ENCODE measurements at places on chromosomes 11 and 22.

DNA sequence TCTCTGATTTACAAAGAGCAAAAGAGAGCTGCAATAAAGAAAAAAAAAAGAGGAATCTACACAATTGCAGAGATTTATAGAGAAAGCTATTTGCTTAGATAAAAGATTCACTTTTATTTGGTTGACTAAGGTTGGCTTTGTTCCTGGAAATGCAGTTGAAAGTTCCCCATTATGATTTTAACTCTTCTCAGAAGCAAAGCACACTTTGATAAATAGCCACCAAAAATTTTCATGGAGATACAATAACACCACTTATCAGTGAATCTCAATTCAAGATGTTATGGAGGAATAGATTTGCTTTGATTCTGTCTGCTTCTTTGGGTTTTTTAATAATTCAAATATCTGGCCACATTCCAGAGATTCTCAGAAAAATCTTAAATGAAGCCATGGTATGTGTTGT is 88.5 kb upstream of the ANO3 start:
- no peaks in the 10 kb centered on the region for H3K4me1 ChIP-seq
- H3K27me3 ChIP-seq, result no peaks in the 10 kb centered on the region
- H3K27ac ChIP-seq, result no peak overlapping the region
- DNase-seq, result no peak
- H3K4me3 ChIP-seq, result no peak overlapping the region
- no peaks in the 10 kb centered on the region for H3K36me3 ChIP-seq

DNA sequence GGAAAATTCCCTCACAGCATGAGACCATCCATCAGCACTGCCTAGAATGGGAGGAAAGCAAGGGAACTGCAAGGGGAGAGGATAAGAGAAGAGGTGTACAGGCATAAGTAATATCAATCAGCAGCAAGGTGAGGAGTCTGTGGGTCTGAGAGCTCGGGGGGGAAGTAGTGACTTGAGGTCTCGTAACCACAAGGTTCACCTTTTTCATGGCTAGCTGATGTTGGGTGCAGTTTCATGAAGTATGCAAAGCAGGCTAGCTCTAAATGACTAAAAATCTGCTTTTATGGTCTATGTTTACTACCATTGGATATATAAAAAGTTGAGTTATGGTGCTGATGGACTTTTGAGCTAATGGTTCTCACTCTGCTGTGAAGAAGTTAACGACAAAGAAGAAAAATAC is 35.8 kb downstream of the OR4C6 start:
- H3K4me3 ChIP-seq, result no peak overlapping the region
- no peaks in the 10 kb centered on the region for H3K4me1 ChIP-seq
- no peaks in the 10 kb centered on the region for H3K36me3 ChIP-seq
- no peak for DNase-seq
- no peak overlapping the region for H3K27ac ChIP-seq
- H3K27me3 ChIP-seq, result no peaks in the 10 kb centered on the region

- H3K27ac ChIP-seq, result no peak overlapping the region
- no peak for DNase-seq
- no peaks in the 10 kb centered on the region for H3K36me3 ChIP-seq
- H3K4me1 ChIP-seq, result no peaks in the 10 kb centered on the region
- no peak overlapping the region for H3K4me3 ChIP-seq
Observed at GRCh38 chr11:70608568-70609470, 210.5 kb downstream of the CTTN start.

- peak overlapping the region; percentile 73 for H3K4me3 ChIP-seq
- H3K36me3 ChIP-seq, result peaks cover 14% of the 10 kb centered on the region
- DNase-seq, result no peak
- peaks cover 15% of the 10 kb centered on the region for H3K4me1 ChIP-seq
- no peaks in the 10 kb centered on the region for H3K27me3 ChIP-seq
- H3K27ac ChIP-seq, result peak overlapping the region; percentile 63
Observed at GRCh38 chr22:37953062-37953436, 352 bp downstream of the C22orf23 start.

- no peaks in the 10 kb centered on the region for H3K27me3 ChIP-seq
- H3K4me1 ChIP-seq, result no peaks in the 10 kb centered on the region
- DNase-seq, result no peak
- no peak overlapping the region for H3K4me3 ChIP-seq
- H3K27ac ChIP-seq, result no peak overlapping the region
- peaks cover 32% of the 10 kb centered on the region for H3K36me3 ChIP-seq
Observed at GRCh38 chr11:93704237-93704636, 37.1 kb downstream of the TAF1D start.

GRCh38 chr11:11807811-11808782 is 33.7 kb upstream of the USP47 start:
- no peak overlapping the region for H3K27ac ChIP-seq
- DNase-seq, result no peak
- H3K4me1 ChIP-seq, result peaks cover 9% of the 10 kb centered on the region
- no peaks in the 10 kb centered on the region for H3K36me3 ChIP-seq
- no peaks in the 10 kb centered on the region for H3K27me3 ChIP-seq

DNA sequence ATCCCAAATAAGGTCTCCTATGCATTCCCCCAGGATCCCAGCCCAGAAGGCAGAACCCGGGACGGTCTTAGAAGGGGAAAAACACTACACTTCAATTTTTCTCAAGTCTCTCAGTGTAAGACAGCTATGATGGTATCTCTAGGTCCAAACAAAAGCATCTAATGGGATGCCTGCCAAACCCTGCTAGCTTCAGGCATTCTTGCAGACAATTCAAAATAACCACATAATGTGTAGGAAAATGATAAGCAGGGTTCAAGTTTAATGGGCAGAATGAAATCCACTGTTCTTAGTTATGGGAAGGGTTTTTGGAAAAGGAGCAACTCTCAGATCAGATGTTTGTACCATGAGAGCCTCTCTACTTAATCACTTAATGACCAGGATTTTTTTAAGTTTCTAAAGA is 119.8 kb upstream of the ANO1 start:
- H3K4me1 ChIP-seq, result peaks cover 7% of the 10 kb centered on the region
- H3K36me3 ChIP-seq, result no peaks in the 10 kb centered on the region
- no peaks in the 10 kb centered on the region for H3K27me3 ChIP-seq
- no peak for DNase-seq
- H3K4me3 ChIP-seq, result no peak overlapping the region
- H3K27ac ChIP-seq, result no peak overlapping the region

- no peaks in the 10 kb centered on the region for H3K27me3 ChIP-seq
- H3K4me1 ChIP-seq, result no peaks in the 10 kb centered on the region
- no peak for DNase-seq
- H3K4me3 ChIP-seq, result no peak overlapping the region
- no peaks in the 10 kb centered on the region for H3K36me3 ChIP-seq
Observed at GRCh38 chr11:62026739-62027370, 59.4 kb upstream of the FTH1 start.

GRCh38 chr11:80720295-80720694 is 1279.5 kb upstream of the TENM4 start:
- H3K4me3 ChIP-seq, result no peak overlapping the region
- H3K4me1 ChIP-seq, result no peaks in the 10 kb centered on the region
- H3K27me3 ChIP-seq, result no peaks in the 10 kb centered on the region

DNA sequence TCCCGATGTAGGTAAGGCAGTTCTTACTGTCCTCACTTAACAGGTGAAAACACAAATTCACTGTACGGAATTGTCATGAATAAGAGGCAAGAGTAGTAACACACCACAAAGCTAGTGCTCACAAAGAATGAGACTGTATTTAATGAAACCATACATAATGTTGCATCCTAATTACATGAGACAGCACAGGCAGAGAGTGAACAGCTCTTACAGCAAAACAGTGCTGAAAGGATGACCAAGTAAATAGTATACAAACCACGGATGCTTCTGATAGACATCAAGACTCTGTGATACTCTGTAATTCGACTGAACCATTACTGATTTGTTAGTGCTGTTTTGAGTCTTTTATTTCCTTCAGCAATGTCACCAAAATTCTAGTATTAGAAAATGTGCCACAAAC is 282.3 kb downstream of the TTC28 start:
- no peaks in the 10 kb centered on the region for H3K4me1 ChIP-seq
- no peak overlapping the region for H3K4me3 ChIP-seq
- H3K36me3 ChIP-seq, result no peaks in the 10 kb centered on the region
- no peak for DNase-seq
- H3K27ac ChIP-seq, result no peak overlapping the region

DNA sequence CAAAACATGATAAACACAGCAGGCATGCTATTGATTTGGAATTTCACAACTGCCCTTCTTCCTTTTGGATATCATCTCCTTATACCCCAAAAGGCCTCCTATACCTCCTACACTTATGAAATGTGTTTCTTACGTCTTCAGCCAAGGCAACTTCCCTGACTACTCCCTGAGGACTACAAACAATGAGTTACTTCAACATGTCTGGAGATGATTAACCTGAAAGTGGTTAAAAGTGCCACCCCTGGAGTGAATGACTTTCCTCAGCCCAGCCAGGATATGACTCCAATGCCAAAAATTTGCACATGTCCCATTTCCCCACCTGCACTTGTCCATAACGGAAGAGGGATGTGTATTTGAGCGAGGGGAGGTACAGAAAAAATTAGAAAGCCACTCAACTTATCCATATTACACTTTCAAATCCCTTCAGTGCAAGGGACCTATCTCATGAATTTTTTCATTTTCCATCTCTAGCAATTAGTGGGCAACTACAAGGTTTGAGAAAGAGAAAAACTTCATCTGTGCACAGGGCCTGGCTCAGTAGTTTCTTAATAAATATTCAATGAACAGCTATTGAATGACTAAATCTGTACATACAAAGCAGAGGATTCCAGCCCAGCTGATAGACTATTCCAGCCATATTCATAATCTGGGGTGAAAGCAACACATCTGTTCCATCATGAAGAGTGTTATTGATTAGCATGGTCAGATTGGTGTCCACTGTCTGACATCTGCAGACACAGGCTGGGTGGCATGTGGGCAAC is 36.8 kb downstream of the KIRREL3 start:
- no peak for DNase-seq
- no peak overlapping the region for H3K4me3 ChIP-seq
- no peak overlapping the region for H3K27ac ChIP-seq
- no peaks in the 10 kb centered on the region for H3K36me3 ChIP-seq
- no peaks in the 10 kb centered on the region for H3K4me1 ChIP-seq
- no peaks in the 10 kb centered on the region for H3K27me3 ChIP-seq

GRCh38 chr11:100581318-100581717 is 105.8 kb upstream of the ARHGAP42 start:
- no peak overlapping the region for H3K4me3 ChIP-seq
- no peaks in the 10 kb centered on the region for H3K36me3 ChIP-seq

DNA sequence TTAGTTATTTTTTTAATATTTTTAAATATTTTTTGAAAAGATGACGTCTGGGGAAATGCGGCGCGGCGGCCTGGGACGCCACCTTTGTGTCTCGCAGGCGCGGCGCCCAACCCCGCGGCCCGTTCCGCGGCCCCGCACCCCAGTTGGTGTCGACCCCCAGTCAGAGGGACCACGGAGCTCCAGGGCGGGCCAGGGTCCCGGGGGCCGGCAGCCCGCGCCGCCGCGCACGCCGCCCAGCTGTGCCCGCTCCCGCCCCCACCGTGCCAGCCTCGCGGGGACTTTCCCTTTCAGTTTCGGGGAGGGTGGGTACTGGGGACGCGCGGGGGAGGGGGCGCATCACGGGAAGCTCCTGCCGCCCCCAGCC is 1.6 kb downstream of the CCND1 start:
- DNase-seq, result no peak
- H3K4me3 ChIP-seq, result peak overlapping the region; percentile 88
- H3K27me3 ChIP-seq, result no peaks in the 10 kb centered on the region
- no peaks in the 10 kb centered on the region for H3K36me3 ChIP-seq

- H3K27ac ChIP-seq, result no peak overlapping the region
- DNase-seq, result no peak
- H3K27me3 ChIP-seq, result no peaks in the 10 kb centered on the region
- no peak overlapping the region for H3K4me3 ChIP-seq
- H3K4me1 ChIP-seq, result no peaks in the 10 kb centered on the region
Observed at GRCh38 chr11:110527146-110527545, 97.4 kb downstream of the FDX1 start.

GRCh38 chr11:46063138-46063537 is 58.1 kb downstream of the PHF21A start:
- H3K4me3 ChIP-seq, result no peak overlapping the region
- H3K4me1 ChIP-seq, result no peaks in the 10 kb centered on the region
- H3K27me3 ChIP-seq, result no peaks in the 10 kb centered on the region
- no peak overlapping the region for H3K27ac ChIP-seq

DNA sequence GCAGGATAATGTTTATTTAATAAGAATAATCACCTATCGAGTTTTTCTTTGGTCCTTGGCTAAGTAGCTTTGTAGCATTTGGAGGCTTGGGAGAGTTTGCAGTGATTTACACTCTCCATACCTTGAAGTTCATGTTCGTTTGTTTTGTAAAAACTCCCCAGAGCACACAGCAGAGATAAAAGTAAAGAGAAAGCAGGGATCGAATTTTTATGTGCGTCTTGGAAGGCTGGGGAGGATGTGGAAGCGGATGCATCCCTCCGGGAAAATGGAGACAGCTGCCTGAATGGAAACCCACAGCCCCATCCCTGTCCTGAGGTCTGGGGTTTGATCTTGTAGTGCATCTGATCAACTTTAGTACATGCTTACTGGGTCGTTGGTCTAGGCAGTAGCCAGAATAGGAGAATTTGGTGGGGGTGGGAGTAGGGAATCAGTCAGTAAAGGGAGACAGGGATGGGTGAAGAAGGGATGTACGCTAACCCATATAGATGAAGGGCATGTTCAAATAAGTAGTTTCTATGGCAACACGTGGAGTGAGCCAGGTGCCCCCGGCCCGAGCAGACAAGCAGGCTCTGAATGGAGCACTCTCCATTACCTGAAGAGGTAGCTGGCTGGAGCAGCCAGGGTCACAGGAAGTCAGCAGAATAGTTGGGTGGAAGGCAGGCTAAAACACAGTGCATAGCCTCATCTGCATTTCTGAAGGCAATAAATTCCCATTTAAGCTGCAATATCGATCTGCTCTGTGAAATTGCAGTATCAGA is 147.8 kb downstream of the COMMD9 start:
- no peaks in the 10 kb centered on the region for H3K4me1 ChIP-seq
- no peak overlapping the region for H3K4me3 ChIP-seq
- no peak overlapping the region for H3K27ac ChIP-seq
- DNase-seq, result no peak
- H3K27me3 ChIP-seq, result no peaks in the 10 kb centered on the region

- H3K36me3 ChIP-seq, result peaks cover 17% of the 10 kb centered on the region
- H3K27me3 ChIP-seq, result peaks cover 5% of the 10 kb centered on the region
- DNase-seq, result no peak
- H3K4me1 ChIP-seq, result peaks cover 3% of the 10 kb centered on the region
- peak overlapping the region; percentile 94 for H3K4me3 ChIP-seq
Observed at GRCh38 chr11:65781152-65781961, 581 bp upstream of the AP5B1 start.

- no peaks in the 10 kb centered on the region for H3K27me3 ChIP-seq
- no peaks in the 10 kb centered on the region for H3K4me1 ChIP-seq
- no peaks in the 10 kb centered on the region for H3K36me3 ChIP-seq
Observed at GRCh38 chr11:49424136-49424535, 215.7 kb upstream of the FOLH1 start.

- no peak overlapping the region for H3K4me3 ChIP-seq
- no peak overlapping the region for H3K27ac ChIP-seq
- H3K36me3 ChIP-seq, result no peaks in the 10 kb centered on the region
- H3K27me3 ChIP-seq, result no peaks in the 10 kb centered on the region
- H3K4me1 ChIP-seq, result no peaks in the 10 kb centered on the region
Observed at GRCh38 chr11:70883973-70884623, 368.3 kb downstream of the SHANK2 start.

GRCh38 chr11:125441648-125442410 is 54.2 kb downstream of the FEZ1 start:
- no peaks in the 10 kb centered on the region for H3K4me1 ChIP-seq
- H3K27me3 ChIP-seq, result no peaks in the 10 kb centered on the region
- DNase-seq, result no peak
- peaks cover 40% of the 10 kb centered on the region for H3K36me3 ChIP-seq
- no peak overlapping the region for H3K27ac ChIP-seq
